Stimulated activated CD8-positive, alpha-beta memory T cell treated with anti-CD3 and anti-CD28 coated beads, Interleukin-15, amount 100 ng/mL, for 1 hour (primary cell): ENCODE measurements at places on chromosomes 4 and X.

- DNase-seq = no peak
Observed at GRCh38 chr4:185106353-185106752, 36.7 kb upstream of the SLC25A4 start.

DNA sequence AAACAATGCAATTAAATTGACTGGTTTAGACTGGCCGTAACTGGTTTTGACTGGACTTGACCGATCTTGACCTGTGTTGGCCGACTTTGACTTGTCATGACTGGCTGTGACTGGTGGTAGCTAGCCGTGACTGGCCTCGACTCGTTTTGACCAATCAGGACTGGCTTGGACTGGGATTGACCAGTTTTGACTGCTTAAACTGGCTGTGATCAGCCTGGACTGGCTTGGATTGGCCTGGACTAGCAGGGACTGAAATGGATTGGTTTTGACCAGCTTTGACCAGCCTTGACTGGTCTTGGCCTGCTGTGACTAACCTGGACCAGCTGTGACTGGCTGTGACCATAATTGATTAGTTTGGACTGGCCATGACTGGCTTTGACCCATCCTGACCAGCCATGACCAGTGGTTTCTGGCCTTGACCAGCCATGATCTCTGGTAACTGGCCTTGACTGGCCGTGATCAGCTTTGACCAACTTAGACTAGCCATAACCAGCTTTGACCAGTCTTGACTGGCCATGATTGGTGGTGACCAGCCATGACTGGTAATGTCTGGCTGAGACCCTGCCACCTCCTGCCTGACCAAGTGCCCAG is 13.1 kb downstream of the SUV39H1 start:
- no peak for DNase-seq

GRCh38 chr4:97691111-97691605 is 452.1 kb downstream of the STPG2 start:
- no peak for DNase-seq

- DNase-seq = no peak
Observed at GRCh38 chr4:118872181-118872580, 16.5 kb upstream of the SYNPO2 start.

DNA sequence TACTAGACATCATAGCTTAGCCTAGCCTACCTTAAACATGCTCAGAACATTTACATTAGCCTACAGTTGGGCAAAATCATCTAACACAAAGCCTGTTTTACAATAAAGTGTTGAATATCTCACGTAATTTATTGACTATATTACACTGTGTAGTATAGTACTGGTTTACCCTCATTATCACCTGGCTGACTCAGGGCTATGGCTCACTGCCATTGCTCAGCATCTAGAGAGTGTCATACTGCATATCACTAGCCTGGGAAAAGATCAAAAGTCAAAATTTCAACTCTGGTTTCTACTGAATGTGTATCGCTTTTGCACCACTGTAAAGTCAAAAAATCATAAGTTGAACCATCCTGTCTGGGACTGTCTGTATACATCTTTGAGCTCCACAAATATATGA is 78.6 kb downstream of the CEP44 start:
- no peak for DNase-seq

- DNase-seq = no peak
Observed at GRCh38 chr4:163866728-163867315, 372.3 kb downstream of the TMA16 start.

DNA sequence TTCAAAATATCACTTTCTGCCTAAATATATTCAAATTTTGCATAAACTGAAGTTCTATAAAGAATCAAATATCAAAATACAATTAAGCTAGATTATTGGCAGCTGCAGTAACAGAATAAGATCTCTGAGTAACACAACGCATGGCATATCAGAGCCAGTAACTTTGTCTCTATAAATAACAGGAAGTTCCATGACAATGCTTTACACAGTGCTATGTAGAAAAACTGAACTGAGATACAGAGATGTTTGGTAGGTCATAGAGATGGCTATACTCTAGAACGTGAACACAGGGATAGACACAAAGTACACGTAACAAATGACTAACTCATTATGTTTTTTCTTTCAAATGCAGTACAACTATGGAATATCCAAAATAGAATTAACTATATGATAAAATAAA is 18.2 kb downstream of the UBE2D3 start:
- no peak for DNase-seq

GRCh38 chr4:85707611-85708010 is 232.7 kb downstream of the ARHGAP24 start:
- DNase-seq = no peak

DNA sequence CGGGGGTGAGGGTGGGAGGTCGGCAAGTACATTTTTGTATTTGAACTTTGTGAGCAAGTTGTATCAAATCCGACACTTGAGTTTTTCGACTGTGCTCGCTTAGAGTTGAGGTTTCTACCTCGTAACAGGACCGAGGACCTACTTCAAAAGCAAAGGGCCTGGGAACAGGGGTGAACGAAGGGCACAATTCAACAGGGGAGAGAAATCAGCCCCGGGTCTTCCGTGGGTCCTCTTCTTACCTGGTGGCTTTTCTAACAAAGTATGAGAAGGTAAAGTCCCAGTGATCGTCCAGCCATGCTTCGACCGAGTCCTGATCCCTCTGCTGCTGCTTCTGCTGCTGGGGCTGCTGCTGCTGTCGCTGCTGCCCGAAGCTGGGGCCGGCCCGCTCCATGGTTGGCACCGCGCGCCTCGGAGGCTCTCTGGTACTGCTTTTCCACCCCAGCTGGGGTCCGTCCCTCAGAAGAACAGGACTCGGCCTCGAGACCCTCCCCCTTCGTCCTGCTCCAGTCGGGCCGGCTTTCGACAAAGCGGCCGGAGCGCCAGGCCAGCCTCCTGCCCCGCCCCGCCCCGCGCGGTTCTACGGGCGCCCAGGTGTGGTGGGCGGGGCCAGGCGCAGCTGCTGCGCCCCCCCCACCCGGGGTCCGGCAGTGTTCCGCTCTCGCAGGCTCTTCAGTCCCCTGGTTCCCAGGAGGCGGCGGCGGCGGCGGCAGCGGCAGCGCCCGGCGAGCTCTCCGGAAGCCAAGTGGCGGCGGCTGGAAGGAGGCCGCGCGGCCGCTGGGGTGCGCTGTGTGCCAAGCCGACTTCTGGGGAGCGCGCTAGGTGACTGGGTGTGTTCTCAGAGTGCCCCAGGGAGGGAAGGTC is at the start of gene PDE5A:
Gene PDE5A (minus strand): TSS at position 524 of the 861 bp plus-strand sequence. CDS start 133 bp downstream, at position 391.
- no peak for DNase-seq

DNA sequence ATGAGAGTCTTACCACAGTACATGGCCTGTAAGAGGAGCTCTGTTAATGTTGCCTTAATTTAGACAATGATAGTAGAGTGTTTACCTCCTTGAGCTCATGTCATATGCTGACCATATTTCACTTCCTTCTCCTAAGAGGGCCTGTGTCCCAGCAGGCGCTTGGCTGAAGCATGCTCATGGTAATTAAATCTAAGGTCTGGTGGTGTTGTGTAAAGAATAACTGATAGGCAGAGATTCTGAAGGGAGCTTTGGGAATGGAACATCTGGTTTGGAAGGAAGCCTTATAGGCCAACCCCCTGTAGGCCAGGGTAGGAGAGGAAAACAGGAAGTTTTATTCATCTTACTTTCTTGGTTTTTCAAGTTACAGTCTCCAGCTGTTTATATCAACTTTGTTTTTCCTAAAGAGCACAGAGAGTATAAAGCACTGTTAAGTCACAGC is 300.2 kb downstream of the USP46 start:
- DNase-seq = no peak

- DNase-seq = no peak
Observed at GRCh38 chr4:143307531-143307930, 29.1 kb upstream of the GAB1 start.

DNA sequence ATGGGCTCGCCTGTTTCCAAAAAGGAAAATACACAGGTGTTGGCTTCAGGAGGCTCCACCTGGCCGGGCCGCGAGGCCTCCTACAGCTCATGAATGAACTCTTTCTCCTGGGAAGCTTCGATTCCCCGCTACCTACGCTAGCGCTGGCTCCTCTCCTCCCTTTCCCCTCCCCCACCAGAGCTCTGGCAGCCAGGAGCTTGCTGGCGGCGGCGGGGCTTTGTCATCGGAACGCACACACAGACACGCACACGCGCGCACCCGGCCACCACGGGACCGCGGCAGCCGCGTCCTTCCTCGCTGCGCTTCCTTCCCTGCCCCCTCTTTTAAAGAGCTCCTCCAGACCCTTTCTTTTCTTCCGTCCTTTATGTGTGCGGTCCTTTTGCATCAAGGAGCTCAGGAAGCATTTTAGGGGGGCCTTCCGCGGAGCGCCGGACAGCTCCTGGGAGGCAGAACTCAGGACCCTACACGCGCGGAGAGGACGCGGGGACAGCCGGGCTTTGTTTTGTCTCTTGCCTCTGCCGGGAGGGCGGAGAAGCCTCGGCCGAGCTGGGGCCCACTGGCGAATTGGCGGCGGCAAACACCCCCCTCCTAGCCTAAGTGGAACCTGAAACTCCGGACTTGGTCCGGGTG is 70.2 kb upstream of the BCOR start:
- DNase-seq = no peak

- no peak for DNase-seq
Observed at GRCh38 chr4:19254486-19254885, 997.2 kb upstream of the SLIT2 start.

GRCh38 chr4:154916068-154916467 is 135.0 kb downstream of the RBM46 start:
- no peak for DNase-seq

DNA sequence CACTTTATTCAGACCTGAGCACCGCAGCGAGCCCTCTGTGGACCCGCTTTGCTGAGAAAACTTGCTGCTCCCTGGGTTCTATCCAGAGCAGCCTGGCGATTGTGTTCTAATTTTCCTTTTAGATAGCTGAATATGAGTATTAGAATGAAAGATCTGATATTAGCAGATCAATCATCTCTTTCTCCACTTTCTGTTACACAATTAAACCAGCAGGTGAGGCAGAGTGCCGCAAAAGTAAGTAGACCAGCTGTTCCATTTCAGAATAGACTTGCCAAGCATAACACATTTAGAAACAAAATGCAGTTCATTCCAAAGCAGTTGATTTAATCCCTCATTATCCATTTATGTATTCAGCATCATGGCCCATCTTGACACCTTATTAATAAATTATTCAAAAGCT is 58.6 kb downstream of the PALLD start:
- DNase-seq = no peak

DNA sequence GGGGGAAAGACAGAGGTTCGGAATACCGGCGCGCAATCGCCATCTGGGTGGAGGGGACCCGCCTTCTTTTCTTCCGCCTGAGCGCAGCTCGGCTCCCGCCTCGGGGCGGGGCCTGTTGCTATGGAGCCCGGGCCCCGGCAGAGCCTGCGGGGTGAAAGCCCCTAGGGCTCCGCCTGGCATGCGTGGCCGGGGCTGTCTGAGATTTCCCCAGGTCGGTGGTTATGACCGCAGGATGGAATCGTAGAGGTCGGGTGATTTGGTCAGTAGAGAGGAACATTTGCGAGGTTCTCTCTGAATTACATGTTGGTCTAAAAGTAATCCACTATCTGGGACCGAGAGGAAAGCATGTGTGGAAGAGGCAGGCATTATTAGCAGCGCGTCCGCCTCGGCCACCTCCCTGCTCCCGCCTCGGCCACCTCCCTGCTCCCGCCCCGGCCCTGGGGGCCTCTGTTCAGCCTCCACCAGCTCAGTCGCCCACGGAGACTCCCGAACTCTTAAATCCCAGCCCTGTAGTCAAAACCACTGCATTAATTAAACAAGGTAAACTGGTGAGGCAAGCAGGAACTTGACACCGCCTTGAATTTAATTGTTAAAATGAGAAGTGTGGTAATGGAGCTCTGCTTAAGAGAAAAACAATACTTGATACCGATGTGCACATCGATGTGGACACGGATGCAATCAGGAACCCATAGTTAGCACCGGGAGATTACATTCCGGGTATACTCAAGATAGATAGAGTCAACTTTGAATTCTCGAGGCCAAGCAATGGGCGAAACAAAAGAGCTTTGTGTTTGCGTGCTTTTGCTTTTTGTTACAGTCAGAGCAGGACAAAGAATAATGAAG is 45.2 kb downstream of the TRIM2 start:
- DNase-seq = peak; percentile 61

- no peak for DNase-seq
Observed at GRCh38 chrX:102964940-102965339, 27.9 kb downstream of the RAB40AL start.

DNA sequence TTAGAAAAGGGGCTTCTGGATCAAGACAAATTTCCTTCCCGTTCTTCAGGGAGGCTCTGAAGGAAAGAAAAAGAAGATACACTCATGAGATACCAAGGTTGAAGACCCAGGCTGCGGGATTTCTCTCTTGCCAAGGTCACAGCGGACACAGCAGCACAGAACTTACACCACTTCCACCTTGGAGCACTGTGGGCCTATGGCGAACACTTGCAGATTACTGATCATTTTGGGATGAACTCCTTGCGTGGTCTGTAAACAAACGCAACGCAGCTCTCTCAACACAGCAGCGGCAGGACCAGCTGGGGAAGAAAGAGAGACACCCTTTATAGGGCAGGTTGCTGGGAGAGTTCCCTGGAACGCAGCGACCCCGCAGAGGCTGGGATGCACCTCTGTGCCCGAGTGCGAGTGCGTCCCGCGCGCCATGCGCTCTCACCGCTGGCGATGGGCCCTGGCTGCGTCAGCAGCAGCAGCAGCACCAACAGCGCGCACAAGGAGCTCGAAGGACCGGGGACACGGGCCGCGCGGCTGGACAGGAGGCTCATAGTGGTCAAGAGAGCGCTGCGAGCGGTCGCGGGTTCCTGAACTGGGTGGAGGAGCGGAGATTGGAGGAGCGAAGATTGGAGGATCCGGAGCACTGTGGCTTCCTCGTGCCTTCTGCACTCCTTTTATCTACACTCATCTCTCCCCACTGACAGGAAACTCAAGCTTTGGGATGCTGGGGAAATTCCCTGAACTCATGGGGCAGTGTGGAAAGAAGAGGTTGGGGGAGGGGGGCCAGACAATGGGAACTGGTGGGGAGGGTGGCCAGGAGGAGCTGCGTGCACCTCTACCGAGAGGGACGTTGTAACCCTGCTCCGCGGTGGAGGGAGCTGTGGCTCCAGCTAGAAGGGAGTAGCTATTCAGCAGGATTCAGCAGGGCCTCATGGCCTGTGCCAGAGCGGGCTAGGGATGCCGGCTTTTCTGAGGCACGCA is at the start of gene CXCL5:
Gene CXCL5 (minus strand): TSS at position 638 of the 972 bp plus-strand sequence. CDS start 96 bp downstream, at position 542.
- no peak for DNase-seq

- DNase-seq = no peak
Observed at GRCh38 chr4:106854569-106855351, 181.4 kb downstream of the DKK2 start.

DNA sequence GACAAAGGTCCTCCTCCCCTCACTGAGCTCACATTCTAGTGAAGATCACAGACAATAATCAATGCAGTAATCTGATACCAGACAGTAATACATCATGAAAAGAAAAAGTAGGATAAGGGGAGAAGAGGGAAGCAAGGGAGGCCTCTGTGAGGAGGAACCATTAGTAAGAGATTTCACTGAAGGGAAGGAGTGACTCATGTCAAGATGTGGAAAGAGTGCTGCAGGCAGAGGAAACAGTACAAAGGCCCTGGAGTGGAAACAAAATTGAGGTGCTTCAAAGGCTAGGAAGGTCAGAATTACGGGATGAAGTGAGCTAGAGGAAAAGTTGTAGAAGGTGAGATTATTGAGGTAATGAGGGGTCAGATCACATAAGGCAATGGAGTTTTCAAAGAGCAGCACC is 38.1 kb downstream of the LAMTOR3 start:
- DNase-seq = no peak

GRCh38 chrX:149630681-149631233 is 835 bp downstream of the TMEM185A start:
- DNase-seq = no peak

GRCh38 chr4:3677748-3678070 is 88.5 kb upstream of the ADRA2C start:
- no peak for DNase-seq
